ENCODE measurements at places on chromosomes 7 and 10.
A peak's percentile ranks its signal among the peaks of the same experiment; 100 is the strongest.

GRCh38 chr7:105769901-105770628 lies 106.3 kb downstream of the ATXN7L1 start:
- DNase-seq = no peak

DNA sequence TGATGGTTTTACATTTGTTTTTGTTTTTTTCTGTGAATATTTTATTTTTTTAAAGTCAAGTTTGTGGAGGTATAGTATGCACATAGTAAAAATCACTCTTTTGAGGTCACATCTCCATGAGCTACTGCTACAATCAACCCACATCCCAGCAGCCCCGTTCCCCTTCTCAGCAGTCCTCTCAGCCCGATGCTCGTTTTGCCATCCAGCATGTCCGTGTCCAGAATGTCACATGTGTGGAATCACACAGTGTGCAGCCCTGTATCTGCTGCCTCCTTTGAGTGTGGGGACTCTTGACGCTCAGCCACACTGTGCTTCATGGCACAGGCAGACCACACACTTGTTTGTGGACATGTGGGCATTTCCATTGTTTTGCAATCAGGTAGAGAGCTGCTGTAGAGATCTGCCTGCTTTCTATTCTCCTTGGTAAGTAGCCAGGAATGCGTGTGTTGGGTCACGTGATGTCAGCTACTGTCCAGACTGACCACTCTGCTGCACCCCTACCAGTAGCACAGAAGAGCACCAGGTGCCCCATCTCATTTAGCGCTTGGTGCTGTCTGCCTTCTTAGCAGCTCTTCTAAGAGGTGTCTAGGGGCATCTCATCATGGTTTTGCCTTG lies 71.6 kb upstream of the CAMK2B start:
- no peak for DNase-seq

GRCh38 chr7:92253251-92253650 lies 7.5 kb downstream of the ANKIB1 start:
- DNase-seq = no peak

- no peak for DNase-seq
These were observed 141.6 kb downstream of the PRKAG2 start for GRCh38 chr7:151735186-151735850.

GRCh38 chr7:2172311-2173188 lies 60.2 kb downstream of the MAD1L1 start:
- DNase-seq = no peak

DNA sequence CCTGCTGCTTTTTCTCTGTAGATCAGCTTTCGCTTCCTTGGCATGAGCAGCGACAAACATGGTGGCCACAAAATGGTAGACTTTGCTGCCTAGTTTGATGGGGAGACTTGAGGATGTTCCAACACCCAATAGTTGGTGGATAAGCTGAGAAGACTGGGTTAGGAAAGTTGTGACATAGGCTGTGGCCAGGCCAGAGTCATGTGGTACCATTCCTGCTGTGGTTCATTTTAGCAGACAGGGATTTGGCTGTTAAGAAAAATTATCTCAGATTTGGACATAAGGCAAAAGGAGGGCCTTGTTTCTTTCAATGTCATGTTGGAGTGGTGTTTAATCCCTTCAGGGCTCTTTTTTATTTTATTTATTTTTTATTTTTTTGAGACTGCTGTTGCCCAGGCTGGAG lies 26.6 kb upstream of the FAM180A start:
- DNase-seq = no peak

DNA sequence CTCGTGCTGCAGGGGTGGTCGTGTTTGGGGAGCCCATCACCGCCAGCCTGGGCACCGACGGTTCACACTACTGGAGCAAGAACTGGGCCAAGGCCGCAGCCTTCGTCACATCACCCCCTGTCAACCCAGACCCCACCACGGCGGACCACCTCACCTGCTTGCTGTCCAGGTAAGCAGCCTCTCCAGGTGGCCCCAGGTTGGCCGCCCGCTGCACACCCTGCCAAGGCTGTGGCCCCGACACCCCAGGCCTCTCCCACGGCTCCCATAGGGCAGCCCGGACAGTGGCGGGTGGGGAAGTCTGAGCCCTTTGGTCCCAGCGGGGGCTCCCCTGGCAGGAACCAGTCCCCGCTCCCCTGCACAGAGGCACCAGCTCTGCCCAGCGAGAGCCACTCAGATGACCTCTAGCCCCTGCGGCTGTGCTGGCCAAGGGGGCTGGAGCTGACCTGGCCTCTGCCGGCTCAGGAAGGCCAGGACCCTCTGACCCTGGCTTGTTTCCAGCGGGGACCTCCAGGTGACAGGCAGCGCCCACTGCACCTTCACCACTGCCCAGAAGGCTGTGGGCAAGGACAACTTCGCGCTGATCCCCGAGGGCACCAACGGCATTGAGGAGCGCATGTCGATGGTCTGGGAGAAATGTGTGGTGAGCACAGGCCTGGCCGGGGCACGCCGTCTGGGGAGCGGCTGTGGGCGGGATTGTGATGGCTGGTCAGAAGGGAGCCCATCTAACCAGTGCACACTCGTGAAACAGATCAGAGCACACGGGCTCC lies 13.8 kb downstream of the DPYSL4 start:
- peak; percentile 14 for DNase-seq

DNA sequence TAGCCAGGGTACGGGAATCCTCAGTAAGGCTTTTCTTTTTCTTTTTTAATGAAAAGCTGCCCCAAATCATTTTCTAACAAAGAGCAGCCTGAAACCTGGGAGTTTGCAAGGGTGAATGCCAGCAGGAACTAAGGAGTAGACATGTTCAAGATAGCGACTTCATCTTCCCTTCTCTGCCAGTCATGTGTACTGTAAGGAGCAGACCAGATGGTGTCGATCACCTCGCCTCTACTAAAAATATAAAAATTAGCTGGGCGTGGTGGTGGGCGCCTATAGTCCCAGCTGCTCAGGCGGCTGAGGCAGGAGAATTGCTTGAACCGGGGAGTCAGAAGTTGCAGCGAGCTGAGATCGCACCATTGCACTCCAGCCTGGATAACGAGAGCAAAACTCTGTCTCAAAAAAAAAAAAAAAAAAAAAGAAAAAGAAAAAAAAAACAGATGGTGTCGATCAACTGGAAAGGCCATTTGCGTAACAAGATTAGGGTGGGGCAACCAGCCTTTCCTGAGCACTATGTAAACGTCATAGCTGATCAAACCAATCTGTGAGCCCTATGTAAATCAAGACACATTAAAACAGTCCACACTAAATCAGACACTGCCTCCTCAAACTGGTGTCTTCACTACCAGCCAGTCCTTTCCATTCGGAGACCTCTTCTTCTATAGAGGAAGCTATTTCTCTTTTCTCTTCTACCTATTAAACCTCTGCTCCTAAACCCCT lies 33.8 kb downstream of the NOLC1 start:
- no peak for DNase-seq

- DNase-seq = no peak
These were observed 103.0 kb downstream of the CTBP2 start for GRCh38 chr10:125057158-125058001.

- DNase-seq = no peak
These were observed 76.9 kb upstream of the ANK3 start for GRCh38 chr10:60466267-60467201.

- no peak for DNase-seq
These were observed 58.2 kb downstream of the GPR141 start for GRCh38 chr7:37741776-37742175.

DNA sequence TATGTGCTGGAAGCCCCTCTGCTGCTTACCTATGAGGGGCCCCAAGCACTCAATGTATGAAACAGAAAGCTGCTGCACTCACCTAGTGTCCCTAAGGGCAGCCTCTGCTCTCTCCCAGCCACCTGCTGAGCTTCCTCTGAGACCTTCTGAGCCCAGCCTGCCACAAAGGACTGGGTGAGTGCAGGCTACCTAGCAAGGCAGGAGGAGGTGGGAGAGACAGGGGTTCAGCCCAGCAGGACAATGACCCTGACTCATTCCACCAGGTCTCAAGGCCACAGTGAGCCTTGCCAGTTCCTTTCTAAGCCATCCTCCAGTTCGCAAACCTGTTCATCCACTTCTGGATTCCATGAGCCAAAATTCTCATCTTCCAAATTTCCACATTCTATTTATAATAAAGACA lies 16.3 kb downstream of the VOPP1 start:
- DNase-seq = no peak

GRCh38 chr7:156929789-156930539 lies 19.5 kb upstream of the NOM1 start:
- peak; percentile 60 for DNase-seq

DNA sequence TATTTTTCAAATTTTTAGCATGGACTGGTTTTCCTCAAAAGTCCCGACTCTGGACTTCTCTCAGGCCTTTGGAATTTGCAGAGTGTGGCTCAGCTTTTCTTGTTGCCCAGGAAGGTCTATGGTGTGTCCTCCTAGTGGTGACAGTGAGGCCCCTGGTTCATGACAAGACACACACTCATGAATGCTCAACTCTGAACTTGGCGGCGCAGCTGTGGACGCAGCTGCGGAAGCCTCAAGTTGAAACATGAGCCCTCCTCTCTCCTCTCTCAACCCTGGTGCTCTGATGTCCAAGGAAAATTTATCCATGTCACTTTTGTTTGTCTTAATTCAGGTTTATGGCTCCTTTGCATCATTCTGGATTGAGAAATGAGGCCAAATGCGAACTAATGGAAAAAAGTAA lies 183.9 kb downstream of the HECW1 start:
- DNase-seq = no peak

DNA sequence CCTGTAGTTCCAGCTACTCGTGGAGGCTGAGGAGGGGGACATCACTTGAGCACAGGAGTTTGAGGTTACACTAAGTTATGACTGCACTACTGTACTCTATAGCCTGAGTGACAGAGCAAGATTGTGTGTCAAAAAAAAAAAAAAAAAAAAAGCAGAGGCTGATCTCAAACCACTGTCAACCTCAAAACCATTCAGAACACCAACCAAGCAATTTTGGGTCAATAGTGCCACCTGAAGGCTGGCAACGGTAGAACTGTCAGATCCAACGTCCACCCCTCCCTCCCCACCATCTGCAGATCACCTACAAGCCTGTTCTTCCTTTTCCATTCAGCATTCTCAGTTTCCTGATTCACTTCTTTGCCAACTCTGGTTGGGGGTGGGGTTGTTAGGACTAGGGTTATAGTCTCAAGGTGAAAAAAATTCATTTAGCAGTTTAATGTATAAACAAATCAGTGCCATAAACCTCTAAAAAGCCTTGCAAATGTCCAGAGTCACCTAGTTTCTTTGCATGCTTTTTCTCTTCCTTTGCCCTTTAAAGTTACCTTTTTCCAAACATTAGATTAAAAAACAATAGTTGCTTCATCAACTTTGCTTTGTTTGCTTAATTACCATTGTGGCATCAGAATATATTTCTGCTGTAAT lies 2.6 kb downstream of the MRPS33 start:
- DNase-seq = peak; percentile 75

GRCh38 chr7:859359-860030 lies 16.9 kb upstream of the GET4 start:
- DNase-seq = no peak

DNA sequence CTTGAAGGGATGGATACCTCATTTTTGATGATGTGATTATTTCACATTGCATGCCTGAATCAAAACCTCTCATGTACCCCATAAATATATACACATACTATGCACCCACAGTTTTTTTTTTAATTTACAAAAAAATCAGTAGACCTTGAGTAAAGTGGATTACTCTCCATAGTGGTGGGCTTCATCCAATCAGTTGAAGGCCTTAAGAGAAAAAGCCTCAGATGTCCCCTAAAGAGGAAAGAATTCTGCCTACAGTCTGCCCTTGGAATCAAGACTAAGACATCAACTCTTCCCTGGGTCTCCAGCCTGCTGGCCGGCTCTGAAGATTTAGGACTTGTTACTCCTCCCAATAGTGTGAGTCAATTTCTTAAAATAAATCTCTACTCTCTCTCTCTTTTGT lies 1.1 kb downstream of the AZGP1 start:
- DNase-seq = no peak

GRCh38 chr10:79078367-79079053 lies 9.7 kb downstream of the ZMIZ1 start:
- no peak for DNase-seq

- no peak for DNase-seq
These were observed 8.3 kb downstream of the FAM204A start for GRCh38 chr10:118333871-118334270.

GRCh38 chr7:25989140-25989705 lies 162.8 kb upstream of the NFE2L3 start:
- DNase-seq = no peak

DNA sequence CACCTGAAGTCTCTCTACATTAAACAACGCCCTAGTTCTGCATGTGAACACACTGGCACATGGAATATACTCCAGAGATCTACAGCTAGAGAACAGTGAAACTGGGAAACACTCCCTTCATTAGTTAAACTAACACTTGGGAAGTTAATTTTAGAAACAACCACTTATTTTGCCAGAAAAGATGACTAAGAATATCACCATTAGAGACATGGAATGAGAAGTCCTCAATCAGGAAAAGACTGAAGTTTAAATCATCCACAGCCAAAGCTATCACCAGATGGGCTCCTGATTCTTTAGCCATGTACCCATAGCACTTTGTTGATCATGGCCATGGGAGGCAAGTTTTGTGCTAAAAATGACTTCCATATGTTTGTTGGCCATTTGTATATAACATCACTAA lies 719.5 kb downstream of the KCNMA1 start:
- no peak for DNase-seq

DNA sequence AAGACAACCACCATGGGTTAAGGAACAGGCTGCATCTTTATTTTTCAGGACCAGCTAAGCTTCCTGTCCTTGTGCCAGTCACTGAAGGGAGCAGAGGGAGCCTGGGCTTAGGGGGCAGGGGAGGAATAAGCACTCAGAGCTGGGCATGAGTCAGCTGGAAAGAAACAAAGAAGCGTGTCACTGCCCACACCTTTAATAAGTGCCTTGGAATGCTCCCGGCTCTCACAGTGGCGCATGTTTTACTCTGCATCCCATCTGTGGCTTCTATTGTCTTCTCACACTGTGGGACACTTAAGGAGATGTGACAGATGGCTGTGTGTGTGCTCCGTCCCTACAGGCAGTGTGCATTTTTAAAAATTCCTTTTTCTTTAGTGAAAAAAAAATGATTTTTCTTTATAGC lies 71.7 kb downstream of the MTURN start:
- no peak for DNase-seq

DNA sequence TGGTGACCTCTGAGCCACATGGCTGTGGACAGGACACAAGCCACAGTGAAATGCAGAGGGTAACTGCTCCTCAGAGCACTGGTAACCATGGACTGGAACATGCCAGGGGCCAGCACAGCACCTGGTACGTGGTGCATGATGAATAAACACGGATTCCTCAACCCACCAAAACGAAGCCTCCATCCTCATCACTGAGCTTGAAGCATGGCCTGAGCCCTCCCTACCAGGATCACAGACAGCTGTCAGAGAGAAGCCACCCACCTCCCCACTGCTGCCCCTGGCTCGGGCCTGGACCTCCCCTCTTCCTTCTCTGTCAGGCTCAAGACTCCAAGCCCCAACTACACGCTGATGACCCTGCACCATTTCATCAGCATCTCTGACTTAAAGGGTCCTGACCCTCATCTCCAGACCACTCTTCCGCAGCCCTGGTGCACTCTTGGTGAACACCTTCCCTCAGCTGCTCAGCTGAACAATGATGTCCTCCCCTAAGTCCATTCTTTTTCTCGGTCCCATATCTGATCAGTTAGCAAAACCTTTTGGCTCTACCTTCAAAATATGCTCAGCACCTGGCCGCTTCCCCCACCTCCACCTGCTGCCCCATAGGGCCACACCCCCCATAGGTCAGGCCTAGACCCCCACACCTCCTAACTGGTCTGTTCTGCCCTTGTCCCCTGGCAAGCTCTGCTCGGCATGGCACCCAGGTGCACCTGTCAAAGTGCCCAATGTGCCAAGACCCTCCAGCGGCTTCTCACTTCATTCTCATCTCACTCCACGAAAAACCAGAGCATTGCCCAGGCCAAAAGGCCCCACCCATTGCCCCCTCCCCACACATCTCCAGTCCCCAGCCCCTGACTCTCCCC lies 141.1 kb downstream of the MAPK8 start:
- DNase-seq = no peak
